Activated T-helper 2 cell treated with anti-CD3 and anti-CD28 coated beads, Interferon-gamma antibody, Interleukin-2, Interleukin-4, amounts not matched to agents 10 μg/mL and 5 μg/mL and 100 μg/mL, durations not matched to agents 14 hours and 24 hours and 36 hours (primary cell): ENCODE measurements at places on chromosomes 13 and 19.

GRCh38 chr13:41660411-41660810 lies 203.1 kb downstream of the RGCC start:
- no peak for DNase-seq

GRCh38 chr13:73467125-73467524 lies 408.3 kb downstream of the KLF5 start:
- DNase-seq: no peak

DNA sequence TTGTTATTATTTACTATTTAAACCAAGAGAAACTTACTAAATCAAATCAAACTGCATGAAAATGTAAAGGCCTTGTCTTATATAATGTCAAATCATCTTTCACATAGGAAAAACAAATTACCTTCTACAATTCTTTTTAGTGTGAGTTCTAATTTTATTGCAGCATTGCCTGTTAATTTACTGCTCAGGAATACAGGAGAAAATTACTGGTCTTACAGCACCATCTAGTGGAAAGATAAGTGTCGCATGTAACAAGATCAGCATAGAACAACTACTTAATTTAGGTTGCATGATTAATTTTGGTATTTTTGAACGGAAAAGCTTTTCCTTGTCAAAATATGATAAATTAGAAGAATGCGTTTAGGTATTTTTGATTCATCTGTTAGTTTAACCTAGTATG lies 502.7 kb downstream of the UQCRFS1 start:
- no peak for DNase-seq

DNA sequence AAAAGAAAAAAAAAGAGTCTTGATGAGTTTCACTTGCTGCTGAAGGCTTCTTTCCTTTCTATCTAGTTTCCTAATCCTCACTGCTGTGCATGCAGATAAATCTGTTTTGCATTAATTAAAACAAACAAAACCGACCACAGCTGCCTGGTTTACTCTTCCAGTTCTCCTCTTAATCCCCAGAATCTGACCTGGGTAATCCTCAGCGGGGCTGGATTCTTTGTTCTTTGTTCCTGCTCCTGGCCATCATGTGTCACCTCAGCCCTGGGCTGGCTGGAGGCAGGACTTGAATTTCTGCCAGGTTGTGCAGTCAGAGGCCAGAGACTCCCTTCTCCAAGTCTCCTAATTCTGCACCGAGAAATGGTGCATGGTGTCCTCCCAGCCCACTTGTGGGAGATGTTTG lies 52.2 kb upstream of the CYP4F8 start:
- DNase-seq: no peak

DNA sequence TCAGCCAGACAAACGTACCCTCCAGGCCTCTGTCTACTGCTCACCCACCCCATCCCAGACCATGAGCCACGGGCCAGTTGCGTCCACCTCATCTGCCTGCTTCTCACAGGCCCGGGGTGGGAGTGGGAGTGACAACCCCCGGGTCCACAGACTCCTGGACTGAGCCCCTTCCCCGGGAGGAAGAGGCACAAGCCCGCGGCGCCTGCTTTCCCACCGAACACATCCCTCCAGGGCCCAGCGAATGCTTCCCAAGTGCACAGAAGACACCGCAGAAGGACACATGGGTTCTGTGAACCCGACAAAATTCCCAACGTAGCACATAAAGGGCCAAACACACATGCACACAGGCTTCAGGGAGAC lies 18.0 kb upstream of the PLPP2 start:
- no peak for DNase-seq

DNA sequence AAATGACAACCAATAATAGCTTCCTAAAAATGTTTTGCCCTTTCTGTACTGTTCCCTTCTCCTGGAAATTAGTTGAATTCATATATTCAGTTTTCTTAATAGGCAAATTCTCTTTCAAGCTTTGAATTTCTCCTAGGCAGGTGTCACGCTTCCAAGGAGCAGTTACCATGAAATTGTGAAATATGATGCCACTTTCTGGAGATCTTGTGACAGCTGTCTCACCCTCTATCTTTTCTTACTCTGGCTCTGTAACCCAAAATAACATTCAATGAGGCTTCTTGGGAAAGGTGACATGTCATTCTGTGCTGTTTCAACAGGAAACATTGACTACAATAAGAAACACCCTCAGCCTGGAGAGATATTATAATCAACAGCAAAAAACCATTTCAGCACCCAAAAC lies 80.3 kb upstream of the MRI1 start:
- DNase-seq: no peak

DNA sequence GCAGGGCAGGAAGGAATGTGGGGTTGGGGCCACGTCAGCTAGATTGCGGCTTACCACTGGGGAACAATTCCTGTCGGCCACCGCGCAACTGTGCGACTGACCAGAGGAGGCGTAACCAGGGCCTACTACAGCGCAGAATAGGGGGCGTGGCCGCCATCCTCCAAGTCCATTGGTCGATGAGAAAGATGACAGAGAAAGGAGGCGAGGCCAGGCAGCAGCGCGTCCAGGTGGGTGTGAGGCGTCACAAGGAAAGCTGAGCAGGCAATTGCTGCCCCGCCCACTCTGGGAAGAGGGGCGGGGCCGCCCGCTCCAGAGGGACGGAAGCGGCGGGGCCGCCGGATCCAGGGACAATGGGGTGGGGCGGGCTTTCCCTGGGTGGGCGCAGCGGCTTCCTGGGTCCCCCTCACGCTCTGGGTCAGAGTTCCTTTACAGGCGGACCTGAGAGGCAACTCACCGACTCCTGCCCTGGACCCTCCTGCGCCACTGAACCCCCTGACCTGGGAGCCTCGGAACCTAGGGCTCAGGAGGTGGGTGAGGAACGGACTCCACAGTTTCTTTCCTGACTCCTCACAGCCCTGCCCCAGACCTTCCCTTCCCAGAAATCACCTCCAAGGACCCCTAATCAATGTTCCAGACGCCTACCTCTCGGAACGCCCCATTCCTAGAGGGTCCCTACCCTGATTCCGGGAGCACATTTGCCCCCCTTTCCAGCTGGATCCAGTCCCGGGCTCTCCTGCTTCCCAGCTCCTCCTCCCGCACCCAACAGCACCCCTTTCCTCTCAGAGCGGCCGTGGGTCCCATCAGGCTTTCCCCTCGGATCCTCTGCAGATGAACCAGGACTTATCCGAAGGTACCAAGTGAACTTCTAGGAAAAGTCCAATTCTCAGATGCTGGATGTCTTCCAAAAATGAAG lies 101.5 kb upstream of the ZNF492 start:
- DNase-seq: no peak

GRCh38 chr13:105825071-105825470 lies 710.4 kb downstream of the EFNB2 start:
- no peak for DNase-seq
